ENCODE measurements at places on chromosomes 12 and 14.

DNA sequence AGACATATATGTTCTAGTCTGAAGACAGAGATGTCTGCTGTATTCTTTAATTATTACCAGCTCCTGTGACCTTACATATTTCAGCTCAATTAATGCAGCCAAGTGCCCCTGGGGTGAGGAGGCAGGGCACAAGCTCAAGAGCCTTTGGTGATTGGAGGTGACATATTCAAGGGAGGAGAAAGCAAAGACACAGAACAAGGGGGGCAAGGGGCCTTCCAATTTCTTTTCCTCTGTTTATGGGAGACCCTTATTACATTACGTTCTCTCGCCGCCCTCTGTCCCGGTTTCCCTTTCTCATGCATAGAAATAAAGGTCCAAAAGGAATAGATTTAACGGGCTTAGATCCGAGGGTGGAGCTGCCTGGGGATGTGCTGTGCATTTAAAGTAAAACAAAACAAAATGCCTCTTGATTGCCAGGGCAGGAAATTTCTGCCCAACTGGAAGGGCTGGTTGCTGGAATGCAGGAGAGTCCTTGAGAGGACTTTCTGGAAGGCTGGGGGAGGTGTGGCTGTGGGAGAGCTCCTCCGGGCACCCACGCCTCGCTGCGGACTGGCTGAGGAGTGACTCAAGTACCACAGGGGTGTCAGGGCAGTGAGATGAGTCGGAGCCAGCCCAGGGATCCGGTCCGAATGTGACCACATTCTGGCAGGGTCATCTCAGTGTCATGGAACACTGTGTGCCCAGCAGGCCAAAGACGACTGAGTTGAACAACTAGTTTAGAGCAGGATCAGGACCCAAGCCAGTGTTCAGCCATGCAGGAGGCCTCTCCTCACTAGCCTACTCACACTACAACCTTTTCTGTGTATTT is 32.1 kb upstream of the GSG1 start:
- no peak for DNase-seq

DNA sequence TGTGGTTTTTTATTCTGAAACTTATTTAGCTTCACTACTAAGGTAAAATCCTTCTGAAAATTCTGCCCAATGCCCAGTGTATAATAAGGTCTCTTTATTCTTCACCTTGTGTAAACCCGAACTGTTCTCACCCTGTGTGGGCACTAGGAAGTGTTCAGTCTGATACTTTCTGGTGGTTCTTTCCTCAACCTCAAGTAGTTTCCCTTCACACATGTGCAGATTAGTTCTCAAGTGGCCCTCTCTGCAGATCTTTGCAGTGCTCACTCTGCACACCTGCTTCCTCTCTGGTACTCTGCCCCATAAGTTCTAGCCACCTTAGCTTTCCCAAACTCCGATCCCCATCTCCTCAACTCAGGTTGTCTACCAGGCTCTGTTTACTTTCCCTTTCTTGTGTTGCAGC is 61.6 kb downstream of the RAD51B start:
- DNase-seq, result peak; percentile 62

- DNase-seq, result no peak
Observed at GRCh38 chr14:31418440-31418839, 1.9 kb downstream of the HEATR5A start.

GRCh38 chr14:79971330-79971729 is 240.0 kb downstream of the DIO2 start:
- DNase-seq, result no peak

DNA sequence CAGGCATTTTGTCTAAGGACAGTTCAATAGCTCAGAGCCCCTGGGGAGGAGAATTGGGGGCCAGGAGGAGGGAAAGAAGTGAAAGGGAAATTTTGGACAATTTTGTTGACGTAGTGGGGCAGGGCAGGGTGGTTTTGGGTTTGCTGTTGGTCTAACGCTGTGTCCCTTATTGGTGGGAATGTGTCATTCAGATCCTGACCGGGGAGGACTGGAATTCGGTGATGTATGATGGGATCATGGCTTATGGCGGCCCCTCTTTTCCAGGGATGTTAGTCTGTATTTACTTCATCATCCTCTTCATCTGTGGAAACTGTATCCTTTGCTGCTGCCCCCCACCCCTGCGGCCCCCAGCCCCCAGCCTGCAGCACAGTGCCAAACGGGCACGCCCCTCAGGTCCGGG is 212.1 kb upstream of the FKBP4 start:
- DNase-seq, result no peak

GRCh38 chr14:34361504-34362011 is 100.5 kb downstream of the SPTSSA start:
- no peak for DNase-seq

- no peak for DNase-seq
Observed at GRCh38 chr12:108801736-108802100, 55.7 kb downstream of the SSH1 start.

DNA sequence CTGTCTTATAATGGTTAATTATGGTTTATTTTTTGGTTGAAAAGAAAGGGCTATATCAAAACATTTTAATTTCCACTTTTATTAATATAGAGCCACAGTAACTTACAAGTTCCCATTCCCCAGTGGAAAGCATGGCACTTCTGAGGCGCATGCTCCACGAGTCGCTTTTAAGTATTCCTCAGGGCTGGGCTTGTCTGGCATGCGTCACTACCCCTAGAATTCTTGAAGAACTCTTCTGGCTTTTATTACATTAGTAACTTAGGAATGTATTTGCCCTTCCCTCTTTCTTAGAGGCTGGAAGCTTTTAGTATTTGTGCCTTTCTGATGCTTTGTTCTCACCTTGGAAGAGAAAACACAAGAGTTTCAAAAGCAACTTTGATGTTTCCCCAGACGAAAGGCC is 81.1 kb downstream of the ESR2 start:
- DNase-seq, result no peak

DNA sequence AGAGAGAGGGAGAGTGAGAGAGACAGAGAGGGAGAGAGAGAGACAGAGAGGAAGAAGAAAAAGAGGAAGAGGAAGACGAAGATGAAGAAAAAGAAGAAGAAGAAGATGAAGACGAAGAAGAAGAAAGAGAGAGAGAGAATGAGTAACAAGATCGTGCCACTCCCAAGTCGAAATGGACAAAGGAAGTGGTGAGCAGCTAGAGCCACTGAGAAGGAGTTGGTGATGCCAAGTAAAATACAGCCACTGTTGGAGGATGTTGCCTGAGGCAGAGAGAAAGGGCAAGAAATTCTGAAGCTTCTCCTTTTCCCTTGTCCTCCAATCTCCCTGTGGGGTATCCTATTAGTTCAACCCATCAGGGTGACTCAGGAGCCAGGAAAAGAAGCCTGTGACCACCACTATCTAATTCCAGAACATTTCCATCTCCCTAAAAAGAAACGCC is 12.5 kb upstream of the ANAPC5 start:
- DNase-seq, result peak; percentile 5

DNA sequence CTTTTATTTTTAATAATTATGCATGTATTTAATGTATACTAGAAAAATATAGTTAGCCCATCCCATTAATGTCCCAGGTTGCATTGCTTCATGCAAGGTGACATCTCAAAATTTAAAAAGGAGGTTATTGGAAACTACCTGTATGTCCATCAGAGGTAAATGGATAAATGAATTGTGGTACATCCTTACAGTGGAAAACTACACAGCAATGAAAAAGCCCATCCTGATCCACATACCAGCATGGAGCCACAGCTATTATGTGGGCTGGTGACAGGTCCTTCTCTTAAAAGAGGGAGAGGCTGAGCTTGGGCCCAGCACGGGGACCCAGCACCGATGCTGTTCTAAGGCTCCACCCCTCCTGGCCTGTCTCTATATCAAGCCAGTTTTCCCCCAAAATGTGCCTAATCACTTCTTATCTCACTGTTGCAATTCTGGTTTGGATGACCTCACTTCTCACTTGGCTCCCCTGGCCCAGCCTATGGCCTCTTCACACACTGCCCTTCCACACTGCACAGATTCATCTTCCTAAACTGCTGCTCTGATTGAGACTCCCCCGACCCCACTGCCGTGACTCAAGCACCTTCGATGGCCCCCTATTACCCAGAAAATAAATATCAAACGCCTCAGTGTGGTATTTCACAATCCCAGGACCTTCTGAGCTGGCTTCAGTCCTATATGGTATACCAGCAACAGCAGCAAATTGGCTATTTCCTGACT is 97.1 kb upstream of the NCOR2 start:
- no peak for DNase-seq

DNA sequence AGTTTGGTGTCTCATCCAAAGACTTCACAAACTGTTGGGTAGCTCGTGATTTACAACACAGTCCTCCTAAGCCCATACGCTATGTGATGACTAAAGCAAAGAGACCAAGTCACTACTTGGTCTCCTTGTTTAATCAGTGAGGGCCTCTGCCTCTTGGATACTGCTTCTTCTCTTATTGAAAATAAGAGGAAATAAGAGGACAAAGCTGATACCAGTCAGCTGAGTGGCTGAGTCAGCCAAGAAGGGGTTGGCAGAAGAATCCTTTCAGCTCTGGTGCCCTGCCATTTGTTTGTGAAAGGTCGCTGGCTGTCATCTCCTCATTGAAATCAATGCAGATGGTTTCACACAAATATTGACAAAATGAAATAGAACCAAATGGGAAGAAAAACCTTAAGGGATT is 67.5 kb upstream of the SLC35F4 start:
- DNase-seq, result no peak

DNA sequence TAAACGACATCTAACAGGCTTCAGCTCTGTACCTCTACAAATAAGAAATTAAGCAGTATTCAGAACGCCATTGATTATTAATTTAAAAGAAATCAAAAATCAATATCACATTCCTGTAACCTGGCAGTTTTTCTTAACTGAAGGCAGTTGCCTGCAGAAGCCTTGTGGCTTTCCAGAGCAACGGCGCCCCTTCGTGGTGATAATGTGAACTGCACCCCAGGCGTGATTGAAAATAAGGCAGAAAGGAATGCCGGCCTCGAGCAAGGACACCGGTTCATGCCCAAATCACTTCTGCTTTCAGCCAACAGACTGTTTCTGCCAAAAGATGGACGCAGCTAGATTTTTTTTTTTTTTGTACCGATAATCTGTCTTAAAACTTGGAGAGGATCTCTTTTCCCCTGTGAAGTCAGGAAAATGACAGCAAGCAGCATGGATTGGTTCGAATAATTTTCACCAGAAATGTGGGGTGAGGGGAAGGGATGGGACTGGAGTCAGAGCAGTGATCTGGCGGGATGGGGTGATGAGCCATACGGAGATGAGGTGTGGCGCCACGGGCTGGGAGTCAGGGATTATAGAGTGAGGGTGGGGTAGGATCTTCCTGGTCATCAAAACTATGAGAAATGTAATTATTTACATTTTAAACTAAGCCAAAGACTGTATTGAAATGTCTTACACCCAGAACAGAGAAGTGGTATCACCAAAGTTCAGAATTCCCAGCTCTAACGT is 473.0 kb downstream of the DPF3 start:
- peak; percentile 89 for DNase-seq

DNA sequence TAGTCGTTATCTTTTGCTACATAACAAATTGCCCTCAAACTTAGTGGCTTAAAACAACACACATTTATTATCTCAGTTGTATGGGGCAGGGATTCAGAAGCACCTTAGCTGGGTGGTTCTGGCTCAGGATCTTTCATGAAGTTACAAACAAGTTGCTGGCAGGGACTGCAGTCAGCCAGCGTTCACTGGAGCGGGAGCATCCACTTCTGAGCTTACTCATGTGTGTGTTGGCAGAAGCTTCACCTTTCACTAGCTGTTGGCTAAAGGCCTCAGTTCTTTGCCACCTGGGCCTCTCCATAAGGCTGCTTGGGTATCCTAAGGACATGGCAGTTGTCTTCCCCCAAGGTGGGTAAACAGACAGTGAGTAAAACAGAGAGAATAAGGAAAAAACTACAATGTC is 365.7 kb downstream of the RPS29 start:
- DNase-seq, result no peak

DNA sequence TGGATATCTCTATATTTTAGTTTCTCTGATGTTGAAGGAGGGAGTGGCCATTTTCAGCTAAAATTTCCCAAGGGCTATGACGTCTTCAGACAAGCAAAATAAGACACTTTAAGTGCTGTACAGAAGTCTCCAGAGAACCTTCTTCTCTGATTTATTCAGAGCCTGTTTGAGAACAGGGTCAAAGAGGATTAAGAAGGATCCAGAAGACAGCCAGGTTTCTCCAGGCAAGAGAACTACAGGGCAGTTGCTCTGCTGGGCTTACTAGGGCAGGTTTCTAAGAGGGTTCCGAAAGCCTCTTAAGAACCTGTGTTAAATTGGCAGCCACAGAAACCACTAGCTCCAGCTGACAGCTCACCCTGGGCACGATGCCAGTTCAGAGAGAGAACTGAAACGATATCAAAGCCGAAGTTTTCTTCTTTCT is 1.2 kb downstream of the MGP start:
- peak; percentile 97 for DNase-seq

GRCh38 chr12:131471271-131471905 is 239.5 kb upstream of the SFSWAP start:
- DNase-seq, result no peak

DNA sequence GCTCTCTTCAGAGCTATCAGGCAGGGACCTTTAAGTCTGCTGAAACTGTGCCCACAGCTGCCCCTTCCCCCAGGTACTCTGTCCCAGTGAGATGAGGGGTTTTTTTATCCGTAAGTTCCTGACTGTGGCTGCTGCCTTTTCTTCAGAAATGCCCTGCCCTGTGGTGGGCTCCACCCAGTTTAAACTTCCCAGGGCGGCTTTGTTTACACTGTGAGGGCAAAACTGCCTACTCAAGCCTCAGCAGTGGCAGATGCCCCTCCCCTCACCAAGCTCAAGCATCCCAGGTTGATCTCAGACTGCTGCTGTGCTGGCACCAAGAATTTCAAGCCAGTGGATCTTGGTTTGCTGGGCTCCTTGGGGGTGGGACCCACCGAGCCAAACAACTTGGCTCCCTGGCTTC is 46.9 kb upstream of the SLC16A7 start:
- DNase-seq, result no peak

GRCh38 chr12:88985011-88985410 is 367.3 kb downstream of the DUSP6 start:
- no peak for DNase-seq

DNA sequence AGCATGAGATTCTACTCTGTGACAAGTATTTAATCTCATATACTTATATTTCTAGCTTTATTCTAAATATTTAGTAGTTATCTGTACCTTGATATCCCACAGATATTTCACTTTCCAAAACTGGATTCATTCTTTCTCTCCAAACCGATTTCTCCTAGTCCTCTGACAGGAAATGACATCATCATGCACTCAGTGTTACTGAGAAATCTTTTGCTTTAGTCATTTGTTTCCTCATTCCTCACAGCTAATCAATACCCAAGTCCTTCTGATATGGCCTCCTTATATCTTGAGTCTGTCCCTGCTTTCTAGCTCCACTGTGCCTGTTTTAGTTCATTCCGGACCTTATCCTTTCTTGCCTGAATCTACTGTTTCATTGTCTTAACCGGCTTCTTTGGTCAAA is 39.4 kb upstream of the E2F7 start:
- DNase-seq, result no peak

GRCh38 chr14:50844391-50844790 is 13.4 kb upstream of the NIN start:
- DNase-seq, result no peak

DNA sequence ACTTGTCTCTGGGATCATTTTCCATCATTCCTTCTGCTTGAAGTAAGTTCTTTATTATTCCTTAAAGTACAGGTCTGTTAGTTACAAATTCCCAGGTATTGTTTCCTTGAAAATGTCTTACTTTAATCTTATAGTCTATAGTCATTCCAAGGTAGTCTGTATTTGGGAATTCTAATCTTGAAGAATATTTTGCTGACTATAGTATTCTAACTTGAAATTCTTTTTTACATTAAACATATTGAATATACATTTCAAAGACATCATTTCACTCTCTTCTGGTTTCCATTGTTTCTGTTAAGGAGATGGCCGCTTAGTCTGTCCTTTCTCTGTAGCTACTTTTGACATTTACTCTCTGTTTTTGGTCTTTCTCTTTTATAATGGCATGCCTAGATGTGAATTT is 399.8 kb downstream of the TMEM117 start:
- no peak for DNase-seq
